Effector memory CD4-positive, alpha-beta T cell (primary cell): ENCODE measurements at places on chromosomes 5 and 9.

DNA sequence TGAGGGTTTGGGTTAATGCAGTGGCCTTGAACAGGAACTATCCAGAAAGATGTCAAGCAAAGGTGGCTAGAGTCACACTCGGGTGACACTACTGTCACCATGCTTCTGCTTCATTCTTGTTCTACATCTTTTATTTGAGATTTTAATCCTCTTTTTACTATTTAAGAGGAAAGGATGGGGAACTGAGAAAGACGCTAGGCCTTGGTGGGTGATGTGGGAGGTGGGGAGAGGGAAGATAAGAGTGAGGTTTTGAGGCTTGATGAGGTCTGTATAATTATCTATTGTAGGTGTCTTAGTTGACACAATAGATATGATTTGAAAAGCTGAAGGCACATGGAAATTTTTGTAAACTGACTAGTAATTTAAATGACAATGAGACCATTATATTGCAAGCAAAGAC lies 3.5 kb upstream of the BASP1 start:
- no peak for DNase-seq

DNA sequence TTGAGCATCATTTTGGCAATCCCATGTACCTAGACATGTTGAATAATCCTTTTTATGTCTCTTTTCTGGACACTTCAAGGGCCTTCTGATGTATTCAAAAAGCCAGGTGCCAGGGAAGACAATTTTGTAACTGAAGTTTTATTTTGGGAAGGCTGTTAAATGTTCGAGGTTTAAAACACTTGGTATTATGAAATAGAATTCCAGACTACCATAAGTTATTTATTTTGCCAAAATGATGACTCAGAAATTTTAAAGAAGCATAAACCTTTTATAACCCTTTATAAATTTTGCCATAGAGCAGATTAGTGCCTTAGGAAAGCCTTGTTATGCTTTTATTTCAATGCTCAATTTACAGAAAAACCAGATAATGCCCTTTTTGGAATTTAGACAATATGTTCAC lies 30.3 kb upstream of the UHRF2 start:
- no peak for DNase-seq

GRCh38 chr5:149345892-149346222 lies 558 bp downstream of the GRPEL2 start:
- DNase-seq = no peak

GRCh38 chr5:102511666-102512065 lies 12.9 kb upstream of the SLCO6A1 start:
- DNase-seq = no peak

DNA sequence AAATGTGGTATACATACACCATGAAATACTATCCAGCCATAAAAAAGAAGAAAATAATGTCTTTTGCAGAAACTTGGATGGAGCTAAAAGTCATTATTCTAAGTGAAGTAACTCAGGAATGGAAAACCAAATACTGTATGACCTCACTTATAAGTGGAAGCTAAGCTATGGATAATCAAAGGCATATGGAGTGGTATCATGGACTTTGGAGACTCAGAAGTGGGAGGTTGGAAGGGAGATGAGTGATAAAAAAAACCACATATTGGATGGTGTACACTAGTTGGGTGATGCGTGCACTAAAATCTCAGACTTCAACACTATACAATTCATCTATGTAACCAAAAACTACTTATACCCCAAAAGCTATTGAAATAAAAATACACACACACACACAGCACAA lies 24.5 kb downstream of the ADAMTS12 start:
- no peak for DNase-seq

DNA sequence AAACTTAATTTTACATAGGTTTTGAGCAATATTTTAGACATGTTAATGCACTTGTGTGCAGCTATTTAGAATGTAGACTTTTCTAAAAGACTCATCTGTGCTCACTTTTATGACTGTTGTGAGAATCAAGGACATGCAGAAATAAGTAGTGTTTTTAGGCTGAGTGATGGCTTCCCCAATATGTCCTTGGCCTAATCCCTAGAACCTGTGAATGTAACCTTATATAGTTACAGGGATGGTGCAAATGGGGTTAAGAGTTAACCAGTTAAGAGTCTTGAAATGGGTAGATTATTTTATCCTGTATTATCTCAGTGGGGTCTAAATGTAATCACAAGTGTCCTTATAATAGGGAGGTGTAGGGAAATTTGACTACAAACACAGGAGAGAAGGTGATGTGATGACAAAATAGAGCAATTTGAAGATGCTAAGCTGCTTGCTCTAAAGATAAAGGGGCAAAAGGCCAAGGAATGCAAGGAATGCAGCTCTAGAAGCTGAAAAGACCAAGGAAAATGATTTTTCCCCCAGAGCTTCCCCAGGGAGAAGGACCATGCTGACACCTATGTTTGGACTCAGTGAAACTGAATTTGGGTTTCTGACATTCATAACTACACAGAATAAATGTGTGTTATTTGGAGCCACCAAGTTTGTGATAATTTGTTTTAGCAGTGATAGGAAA lies 298.0 kb upstream of the PAPPA start:
- DNase-seq = no peak
